ENCODE measurements at places on chromosomes 3 and 15.

GRCh38 chr15:27237319-27237939, 266.4 kb downstream of the GABRG3 start:
- no peak for DNase-seq

DNA sequence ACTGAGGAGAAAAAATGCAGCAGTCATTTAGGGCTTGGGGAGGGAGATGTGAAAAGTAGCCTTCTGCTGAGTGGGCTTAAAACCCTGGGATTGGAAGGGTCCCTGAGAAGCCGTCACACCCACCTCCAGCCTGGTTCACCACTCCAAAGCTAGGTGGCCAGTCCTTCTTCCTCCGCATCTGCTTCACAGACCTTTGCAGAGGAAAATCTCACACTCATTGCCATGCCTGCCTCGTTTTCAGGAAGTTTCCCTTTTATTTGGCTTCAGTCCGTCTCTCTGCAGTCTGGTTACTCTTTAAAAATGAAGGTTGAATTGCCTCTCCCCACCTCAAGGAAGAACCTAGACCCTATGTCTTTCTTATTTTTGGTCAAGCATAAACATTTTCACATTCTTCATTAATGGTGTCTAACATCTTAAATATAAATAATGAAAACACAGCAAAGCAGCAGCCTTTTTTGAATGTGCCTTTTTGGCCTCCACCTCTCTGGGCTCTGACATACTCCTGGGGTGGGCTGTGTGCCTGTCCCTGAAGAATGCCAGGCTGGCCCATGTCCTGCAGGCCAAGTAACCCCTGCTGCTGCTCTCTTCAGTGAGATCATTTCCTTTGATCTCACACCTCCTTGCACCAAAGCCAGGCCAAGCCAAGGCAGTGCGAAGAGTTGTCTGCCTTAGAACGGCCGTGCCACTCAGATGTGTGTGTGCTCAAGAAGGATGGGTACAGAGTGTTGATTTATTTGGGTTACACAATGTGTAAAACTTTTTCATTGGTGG, 11.0 kb downstream of the MRAS start:
- DNase-seq, result no peak

DNA sequence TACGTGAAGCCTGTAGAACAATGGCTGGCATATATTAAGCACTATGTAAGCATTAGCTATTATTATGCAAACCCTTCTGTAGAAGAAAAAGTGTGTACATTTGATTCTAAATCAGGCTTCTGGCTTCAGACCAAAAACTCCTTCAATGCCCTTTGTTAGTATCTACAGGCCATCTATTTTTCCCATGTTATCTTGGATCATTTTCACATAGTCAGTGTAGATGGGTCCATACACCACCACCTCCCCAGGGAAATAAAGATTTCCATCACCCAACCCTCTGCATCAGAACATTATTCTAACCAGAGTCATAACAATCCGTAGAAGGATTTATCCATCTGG, 8.0 kb upstream of the KLHL6 start:
- no peak for DNase-seq

DNA sequence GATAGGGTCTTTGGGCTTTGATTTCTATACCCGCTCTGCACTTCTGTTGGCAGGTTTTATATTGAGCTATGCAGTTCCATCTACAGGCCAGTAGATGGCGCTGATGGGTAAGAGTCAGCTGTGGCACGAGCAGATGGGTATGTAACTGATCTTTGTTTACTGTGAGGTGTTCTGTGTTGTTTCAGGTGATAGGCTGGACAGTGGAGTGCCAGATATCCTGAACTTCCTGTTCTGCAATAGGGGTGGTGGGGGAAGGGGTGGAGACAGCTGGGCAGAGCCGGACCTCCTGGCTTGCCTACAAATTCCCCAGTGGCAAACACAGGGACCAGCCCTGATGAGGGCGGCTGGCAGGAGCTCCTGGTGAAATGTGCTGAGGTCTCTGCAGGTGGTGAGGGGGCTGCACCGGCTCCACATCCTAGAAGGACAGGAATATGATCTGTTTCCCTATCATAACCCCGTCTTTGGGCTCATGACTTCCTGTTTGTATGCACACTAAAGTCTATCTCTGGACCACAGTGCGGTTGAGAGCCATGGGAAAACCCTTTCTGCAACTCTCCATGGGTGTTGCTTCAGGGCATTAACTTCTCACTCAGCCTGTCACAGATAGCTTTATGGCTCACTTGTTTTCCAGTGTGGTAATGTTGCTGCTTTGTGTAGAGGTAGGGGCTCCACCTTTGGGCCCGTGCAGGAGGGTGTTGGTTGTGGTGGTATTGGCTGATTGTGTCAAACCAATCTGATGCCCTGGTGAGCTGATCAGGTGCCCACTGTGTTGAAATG, 13.4 kb upstream of the FAM98B start:
- peak; percentile 39 for DNase-seq

- no peak for DNase-seq
Measured at GRCh38 chr3:39150148-39150802, 3.1 kb downstream of the CSRNP1 start.

- no peak for DNase-seq
Measured at GRCh38 chr15:93035092-93035915, 53.7 kb downstream of the RGMA start.

DNA sequence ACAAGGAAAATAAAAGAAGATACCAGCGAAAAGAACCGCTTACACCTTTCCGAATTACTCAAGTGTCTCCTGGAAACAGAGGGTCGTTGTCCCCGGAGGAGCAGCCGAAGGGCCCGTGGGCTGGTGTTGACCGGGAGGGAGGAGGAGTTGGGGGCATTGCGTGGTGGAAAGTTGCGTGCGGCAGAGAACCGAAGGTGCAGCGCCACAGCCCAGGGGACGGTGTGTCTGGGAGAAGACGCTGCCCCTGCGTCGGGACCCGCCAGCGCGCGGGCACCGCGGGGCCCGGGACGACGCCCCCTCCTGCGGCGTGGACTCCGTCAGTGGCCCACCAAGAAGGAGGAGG, 325 bp downstream of the ALCAM start:
- DNase-seq, result no peak

DNA sequence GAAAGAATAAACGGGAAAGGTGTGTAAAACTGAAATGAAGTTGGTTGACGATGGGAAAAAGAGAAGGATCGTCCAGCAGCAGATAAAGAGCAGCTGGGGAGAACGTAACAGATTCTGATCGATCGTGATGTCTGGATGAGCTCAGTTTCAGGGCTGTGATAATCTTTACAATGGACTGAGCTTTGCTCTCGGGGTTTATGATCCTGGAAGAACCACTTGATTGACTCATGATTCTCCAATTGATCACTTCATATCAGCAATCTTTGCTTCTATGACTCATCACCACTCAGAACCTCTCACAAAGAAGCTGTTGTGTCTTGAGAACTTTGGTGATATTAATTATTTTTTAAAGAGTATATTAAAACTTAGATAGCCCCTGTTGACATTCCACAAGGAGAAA, 690.7 kb downstream of the TUSC7 start:
- no peak for DNase-seq

DNA sequence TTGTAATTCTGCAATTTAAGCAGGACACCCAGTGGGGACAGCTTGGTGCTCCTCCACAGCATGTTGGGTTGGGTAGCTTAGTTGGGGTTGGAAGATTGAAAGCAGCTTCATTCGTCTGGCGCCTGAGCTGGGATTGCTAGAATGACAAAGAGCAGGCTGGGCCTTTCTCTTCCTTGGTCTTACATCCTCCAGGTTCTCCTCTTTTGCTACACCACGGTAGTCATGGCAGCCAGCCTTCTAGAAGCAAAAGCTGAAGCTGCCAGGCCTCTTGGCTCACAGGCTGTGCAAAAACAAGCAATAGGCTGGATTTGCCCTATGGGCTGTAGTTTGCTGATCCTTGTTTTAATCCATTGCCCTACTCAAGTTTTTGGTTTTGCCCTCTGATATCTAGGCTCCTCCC, 3.2 kb upstream of the ANXA2 start:
- DNase-seq, result no peak

GRCh38 chr3:156635034-156635433, 39.4 kb upstream of the TIPARP start:
- no peak for DNase-seq

GRCh38 chr3:123158330-123158729, 43.4 kb upstream of the SEC22A start:
- no peak for DNase-seq

GRCh38 chr3:8524656-8525399, 23.2 kb downstream of the LMCD1 start:
- DNase-seq, result no peak

- no peak for DNase-seq
Measured at GRCh38 chr3:71724584-71725270, 475 bp downstream of the EIF4E3 start.

- no peak for DNase-seq
Measured at GRCh38 chr3:129304146-129304961, 25.7 kb downstream of the HMCES start.

DNA sequence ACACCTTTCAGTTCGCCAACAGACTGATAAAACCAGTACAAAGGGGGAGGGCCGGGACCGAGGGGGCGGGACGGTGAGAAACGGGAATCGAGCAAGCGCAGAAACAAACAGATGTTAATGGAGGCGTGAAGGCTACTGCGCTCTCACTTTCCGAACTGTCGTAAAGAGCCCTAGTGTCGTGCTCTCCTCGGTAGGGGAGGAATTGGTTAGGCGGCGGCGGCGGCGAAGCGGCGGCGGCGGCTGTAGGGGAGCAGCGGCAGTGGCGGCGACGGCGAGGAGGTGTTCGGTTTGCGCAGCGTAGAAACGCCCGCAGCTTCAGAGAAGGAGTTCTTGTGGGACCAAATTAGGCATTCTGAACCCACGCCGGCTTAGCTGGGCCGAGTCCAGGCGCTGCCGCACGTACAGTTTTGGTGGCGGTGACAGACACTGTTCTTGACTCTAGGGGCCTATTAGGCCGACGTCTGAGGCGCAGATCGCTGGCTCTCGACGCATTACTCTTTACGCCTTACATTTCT, at the start of gene RNF111:
TSS of gene RNF111 (plus strand) at position 173 of the 515 bp plus-strand sequence. CDS start 43,160 bp downstream, outside the sequence.
- DNase-seq, result peak; percentile 90

GRCh38 chr3:43640681-43641080, 18.9 kb upstream of the ANO10 start:
- DNase-seq, result no peak

DNA sequence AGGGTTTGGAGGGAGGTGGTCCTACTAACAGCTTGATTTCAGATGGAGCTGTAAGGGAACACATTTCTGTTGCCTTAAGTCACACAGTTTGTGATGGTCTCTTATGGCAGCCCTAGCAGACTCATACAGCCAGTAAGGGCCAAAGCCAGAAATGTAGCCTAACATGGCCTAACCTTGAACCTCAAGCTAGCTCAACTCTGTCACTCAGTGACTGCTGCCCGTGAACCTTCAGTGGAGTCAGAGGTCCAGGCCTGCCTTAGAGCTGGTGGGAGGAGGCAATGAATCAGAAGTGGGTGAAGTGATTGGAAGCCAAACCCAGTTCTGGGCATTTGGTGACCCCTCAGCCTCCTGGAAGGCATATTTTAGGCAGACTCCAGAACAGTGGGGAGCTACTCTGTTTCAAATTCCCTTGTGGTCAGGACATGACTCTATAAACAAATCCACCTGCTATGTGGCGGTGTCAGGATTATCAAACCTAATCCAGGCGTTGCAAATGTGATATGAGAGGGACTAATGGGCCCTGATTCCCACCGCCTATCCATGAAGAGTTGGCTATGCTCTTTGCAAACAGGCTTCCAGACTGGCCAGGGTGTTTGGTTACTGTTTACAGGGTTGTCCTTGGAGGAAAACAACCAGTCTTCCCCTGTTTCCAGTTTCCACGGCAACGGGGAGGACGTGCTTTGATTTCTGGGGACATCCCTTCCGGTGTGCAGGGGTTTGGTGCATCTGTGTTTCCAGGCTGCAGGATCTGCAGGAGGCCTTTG, 105.9 kb upstream of the AGBL1 start:
- peak; percentile 16 for DNase-seq

DNA sequence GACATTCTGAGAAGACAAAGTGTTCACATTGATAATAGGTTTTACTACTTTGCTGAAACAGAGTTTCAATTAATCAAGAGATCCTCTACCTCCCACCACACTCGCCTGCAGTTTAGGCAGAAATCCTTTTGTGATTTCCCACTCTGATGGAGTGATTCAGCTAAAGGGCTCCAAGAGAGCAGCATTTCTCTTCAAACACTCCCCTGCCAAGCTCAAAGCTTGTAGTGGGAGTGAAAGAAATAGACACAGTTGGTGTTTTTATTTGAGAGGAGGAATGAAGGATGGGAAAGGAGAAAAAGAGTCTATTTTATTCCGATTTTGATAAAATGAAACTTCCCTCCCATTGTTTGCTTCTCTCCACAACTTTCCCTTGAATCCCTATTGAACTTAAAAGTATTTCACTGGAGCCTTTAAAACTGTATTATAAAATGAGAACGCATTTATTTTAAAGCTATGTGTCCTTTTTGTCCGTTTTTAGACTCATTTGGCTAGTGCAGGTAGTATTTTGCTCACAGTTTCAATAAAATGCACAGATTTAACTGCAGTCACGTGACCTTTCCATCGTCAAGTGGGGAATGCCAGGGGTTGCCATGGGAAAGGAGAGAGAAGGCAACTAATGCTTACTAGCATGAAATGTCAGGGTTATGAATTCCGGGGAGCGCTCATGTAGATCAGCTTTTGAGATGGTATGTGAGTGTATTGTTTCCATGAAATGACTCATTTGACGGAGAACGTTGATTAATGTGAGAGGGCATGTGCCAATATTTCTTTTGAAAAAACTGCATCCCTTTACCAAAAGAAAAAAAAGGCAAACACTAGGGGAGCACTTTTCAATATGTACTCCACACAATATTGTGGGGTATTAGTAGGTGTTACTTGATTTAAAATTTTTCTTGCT, 7.7 kb upstream of the OSBPL11 start:
- DNase-seq, result no peak

- DNase-seq, result no peak
Measured at GRCh38 chr3:38054499-38055001, 15.5 kb downstream of the DLEC1 start.

GRCh38 chr3:51702156-51702555, 4.7 kb upstream of the GRM2 start:
- DNase-seq, result no peak

DNA sequence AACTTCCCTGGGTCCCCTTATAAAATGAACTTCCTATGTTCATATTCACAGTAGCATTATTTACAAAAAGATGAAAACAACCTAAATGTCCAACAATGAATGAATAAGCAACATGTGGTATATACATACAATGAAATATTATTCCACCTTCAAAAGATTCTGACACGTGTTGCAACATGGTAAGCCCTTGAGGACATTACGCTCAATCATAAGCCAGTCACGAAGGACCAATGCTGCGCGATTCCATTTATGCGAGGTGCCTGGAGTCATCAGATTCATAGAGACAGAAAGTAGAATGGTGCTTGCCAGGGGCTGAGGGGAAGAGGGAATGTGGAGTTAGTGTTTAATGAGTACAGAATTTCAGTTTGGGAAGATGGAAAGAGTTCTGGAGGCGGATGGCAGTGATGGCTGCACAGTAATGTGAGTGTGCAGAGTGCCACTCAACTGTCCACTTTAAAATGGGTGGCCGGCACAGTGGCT, 88.8 kb upstream of the ALDH1A3 start:
- no peak for DNase-seq

DNA sequence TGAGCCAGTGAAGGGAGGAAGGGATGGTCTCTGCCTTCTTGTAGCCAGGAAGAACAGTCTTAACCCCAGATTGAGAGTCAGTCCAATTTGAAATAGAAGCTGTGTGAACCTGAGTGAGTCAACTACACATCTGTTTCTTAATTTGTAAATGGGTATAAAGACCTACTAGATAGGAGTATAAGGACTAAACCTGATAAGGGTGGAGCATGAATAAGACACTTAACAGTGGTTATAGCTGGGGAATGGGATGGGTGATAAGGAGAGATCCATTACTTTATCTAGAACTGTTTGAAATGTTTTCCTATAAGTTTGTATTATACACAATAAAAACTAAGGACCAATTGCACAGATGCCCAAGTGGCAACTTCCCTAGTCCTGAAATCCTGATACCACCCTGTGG, 1.4 kb downstream of the MAN2C1 start:
- DNase-seq, result no peak

Data from left renal pelvis (tissue), 4 donors.